ENCODE measurements at places on chromosomes 5 and 9. TPM values are rescaled to one million over a fixed set of nuclear protein-coding genes. Genes with fewer than 3 reads are reported as not detected.

- peaks cover 10% of the 10 kb centered on the region for H3K4me1 ChIP-seq
- no peaks in the 10 kb centered on the region for H3K27me3 ChIP-seq
- H3K4me3 ChIP-seq: no peak overlapping the region
Measured at GRCh38 chr5:110354311-110354710, 372.2 kb downstream of the TMEM232 start.

GRCh38 chr5:151587796-151588555 lies 3.2 kb downstream of the FAT2 start:
- H3K27ac ChIP-seq: no peak overlapping the region
- H3K27me3 ChIP-seq: peaks cover 16% of the 10 kb centered on the region
- no peak overlapping the region for H3K4me3 ChIP-seq
- no peak for DNase-seq

- H3K36me3 ChIP-seq: no peaks in the 10 kb centered on the region
- peak; percentile 46 for DNase-seq
- H3K27me3 ChIP-seq: no peaks in the 10 kb centered on the region
- no peak overlapping the region for H3K4me3 ChIP-seq
Measured at GRCh38 chr5:149062371-149063016, 368 bp downstream of the SH3TC2 start.

DNA sequence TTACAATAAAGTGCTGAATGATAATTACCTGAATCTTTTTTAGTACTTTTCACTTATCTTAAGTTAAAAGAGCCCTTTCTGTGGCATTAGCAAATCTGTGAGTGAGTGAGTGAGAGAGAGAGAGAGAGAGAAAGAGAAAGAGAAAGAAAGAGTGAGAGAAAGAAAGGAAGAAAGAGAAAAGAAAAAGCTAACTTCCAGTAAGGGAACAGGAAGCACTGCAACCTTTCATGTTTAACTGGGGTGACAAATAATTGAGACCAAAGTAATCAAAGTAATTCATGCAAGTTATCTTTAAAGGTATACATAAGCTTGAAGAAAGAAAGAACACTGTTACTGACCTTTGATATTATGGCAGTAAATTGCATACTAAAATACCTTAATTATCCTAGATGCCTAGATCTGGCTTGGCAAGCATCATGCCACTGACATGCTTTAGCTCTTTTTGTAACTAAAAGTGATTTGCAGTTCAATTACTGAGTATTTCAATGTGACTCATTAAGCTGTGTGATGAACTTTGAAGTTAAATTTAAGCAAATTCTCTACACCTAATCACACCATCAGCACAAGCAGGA lies 21.7 kb downstream of the FEM1C start:
- no peak overlapping the region for H3K27ac ChIP-seq
- no peak overlapping the region for H3K4me3 ChIP-seq
- peaks cover 27% of the 10 kb centered on the region for H3K4me1 ChIP-seq
- H3K27me3 ChIP-seq: no peaks in the 10 kb centered on the region
- DNase-seq: no peak

GRCh38 chr5:148780711-148781110 lies 45.7 kb upstream of the ADRB2 start:
- H3K4me3 ChIP-seq: no peak overlapping the region
- no peaks in the 10 kb centered on the region for H3K36me3 ChIP-seq
- DNase-seq: no peak
- no peaks in the 10 kb centered on the region for H3K4me1 ChIP-seq
- H3K27me3 ChIP-seq: no peaks in the 10 kb centered on the region

GRCh38 chr9:12956805-12957204 lies 182.0 kb downstream of the LURAP1L start:
- H3K4me3 ChIP-seq: no peak overlapping the region
- H3K36me3 ChIP-seq: no peaks in the 10 kb centered on the region
- H3K27me3 ChIP-seq: no peaks in the 10 kb centered on the region
- DNase-seq: no peak
- H3K27ac ChIP-seq: no peak overlapping the region
- H3K4me1 ChIP-seq: no peaks in the 10 kb centered on the region

- H3K4me3 ChIP-seq: no peak overlapping the region
- H3K4me1 ChIP-seq: no peaks in the 10 kb centered on the region
- DNase-seq: no peak
- no peak overlapping the region for H3K27ac ChIP-seq
- H3K27me3 ChIP-seq: no peaks in the 10 kb centered on the region
- no peaks in the 10 kb centered on the region for H3K36me3 ChIP-seq
Measured at GRCh38 chr5:26572480-26572879, 465.9 kb downstream of the CDH9 start.

DNA sequence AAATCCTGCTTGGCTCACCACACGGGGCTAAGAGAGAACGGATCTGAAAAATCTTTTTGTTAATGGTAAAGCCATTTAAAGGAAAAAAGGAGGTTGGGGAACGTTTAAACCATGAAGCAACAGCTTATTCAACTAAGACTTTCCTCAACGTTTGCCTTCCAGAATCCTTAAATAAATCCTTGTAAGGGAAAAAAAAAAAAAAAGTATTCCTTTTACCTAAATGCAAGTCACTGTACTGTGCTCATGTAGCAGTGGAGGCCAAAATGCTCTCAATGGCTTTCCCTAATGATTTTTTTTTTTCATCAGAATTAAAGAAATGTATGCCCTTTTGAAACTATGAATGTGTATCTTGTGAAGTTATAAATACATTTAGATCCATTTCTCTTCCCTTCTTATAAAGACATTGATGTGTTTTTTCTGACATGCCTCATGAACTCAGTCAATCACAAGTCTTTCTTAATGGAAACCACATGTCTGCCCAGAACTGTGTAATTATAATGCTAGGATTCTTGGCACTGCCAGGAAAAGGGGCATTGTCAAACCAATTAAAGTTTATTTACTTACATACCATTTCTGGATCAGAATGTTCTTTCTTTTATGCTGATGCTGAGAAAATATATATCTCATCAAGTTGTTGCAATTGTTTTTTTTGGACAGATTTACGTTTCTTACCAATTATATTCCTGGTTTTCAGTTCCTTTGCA lies 107.5 kb downstream of the EBF1 start:
- no peaks in the 10 kb centered on the region for H3K27me3 ChIP-seq
- no peak overlapping the region for H3K27ac ChIP-seq
- H3K4me3 ChIP-seq: no peak overlapping the region
- DNase-seq: no peak

GPR150 gene
- total RNA-seq: 0.18 TPM

CLK4 gene
- total RNA-seq: 78.8 TPM

KIF24 gene
- 4.9 TPM for total RNA-seq

CFAP90 gene
- total RNA-seq: not detected
